ENCODE measurements at places on chromosomes 6 and 20.

DNA sequence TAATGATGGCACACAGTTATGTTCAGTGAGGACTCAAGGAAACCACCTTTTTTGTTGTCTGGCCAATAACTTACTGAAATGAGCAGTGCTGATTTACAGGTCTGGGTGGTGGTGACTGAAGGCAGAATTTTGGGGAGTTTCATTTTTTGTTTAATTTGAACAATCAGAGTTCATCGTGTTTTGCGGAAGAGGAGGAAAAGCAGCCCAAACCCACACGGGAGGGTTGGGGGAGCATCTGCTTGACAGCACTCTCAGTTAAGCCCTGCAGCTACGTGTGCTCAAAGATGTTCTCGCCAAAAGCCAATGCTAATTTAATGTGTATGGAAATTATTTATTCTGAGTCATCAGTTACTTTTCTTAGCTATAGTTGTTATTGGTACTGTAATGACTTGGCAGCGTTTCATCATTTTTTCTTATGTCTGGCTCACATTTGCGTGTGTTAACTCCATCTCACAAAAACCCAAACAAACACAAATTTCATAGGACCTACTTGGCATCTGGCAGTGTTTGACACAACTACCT lies 89.2 kb downstream of the UST start:
- no peak for DNase-seq

GRCh38 chr6:136791296-136792094 lies 782 bp downstream of the MAP3K5 start:
- no peak for DNase-seq

DNA sequence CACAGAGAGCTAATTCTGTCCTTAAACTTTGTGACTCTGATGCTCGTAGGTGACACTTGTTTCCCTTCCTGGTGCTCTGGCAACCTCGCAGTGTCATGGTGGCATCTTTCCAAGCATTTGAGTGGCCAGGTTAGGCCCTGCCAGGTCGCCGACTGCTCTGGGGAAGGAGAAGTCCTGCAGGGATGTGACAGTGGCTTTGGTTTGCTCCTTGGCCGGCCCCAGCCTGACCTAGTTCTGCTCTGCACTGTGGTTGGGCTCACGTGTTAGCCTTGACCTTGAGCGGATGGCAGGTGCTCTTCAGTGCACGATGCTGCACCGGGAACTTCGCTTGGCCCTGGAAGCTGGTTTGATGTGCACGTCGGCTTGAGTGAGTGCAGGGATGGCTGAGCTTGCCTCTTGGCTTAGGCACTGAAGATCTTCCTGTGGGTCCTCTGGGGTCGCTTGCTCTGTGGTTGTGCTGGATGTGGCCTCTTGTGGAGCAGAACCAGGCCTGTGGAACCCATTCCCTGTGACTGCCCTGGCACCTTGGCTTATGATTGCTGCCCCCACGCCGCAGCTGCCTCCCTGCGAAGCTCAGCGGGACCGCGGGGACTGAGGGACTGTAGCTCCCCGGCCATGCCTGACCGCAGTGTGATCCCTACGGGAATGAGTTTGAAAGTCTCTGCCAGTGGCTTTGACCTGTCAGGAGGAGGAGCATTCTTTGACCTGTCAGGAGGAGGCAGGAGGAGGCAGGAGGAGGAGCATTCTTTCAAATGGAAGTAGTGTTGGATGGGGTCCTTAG lies 8.7 kb downstream of the OSBPL2 start:
- no peak for DNase-seq

- DNase-seq, result no peak
These were observed 687.4 kb downstream of the EPM2A start for GRCh38 chr6:145047891-145048290.

- DNase-seq, result no peak
These were observed 717.6 kb upstream of the MAP3K7 start for GRCh38 chr6:91304521-91304920.

DNA sequence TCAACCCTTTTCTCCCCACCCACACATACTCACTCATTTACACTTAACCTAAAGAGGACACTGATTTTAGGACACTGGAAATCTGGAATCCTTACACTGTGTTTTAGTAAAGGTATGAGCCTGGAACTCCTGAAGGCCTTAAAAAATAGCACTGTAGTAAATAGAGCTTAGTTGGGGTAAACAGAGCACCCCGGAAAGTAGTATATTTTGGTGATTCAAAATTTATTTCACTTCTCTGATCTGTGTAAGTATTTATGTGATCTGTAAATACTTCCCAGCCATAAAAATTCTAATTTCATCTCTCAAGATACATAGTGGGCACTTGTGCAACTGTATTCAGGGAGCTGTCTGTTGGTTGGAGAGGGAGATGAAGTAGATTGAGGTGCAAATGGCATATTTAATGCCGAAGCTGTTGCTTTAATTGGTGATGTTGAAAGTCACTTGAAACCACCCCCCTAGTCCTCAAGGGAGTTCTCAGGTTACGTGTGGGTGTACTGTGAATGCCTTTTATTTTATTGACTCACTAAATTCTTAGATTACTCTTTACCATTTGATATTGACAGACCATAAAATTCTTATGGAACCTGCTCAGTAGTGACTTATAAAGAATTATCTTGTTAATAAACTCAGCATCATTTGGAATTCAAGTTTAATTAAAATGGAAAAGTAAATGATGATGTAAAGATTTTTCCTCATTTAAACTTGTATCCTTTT lies 154.9 kb downstream of the SOX4 start:
- DNase-seq, result no peak

DNA sequence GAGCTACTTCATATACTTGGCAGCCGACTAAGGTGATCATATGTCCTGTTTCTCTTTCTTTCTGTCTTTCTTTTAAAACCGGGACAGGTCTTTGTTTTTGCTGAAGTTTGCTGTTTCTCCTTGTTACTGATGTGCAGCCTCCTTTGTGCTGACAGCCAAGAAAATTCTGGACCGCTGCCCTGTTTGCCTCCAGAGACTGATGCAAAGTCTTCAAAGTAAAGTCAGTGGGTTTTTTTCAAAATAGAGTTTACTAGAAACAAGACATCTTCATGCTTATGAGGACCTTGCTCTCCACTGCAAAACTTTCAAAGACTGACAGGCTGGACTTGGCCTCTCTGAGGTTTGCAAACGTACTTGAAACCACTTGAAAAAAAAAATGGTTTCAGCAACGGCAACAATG lies 510.5 kb upstream of the MAP3K7 start:
- DNase-seq, result no peak
